ENCODE measurements at places on chromosomes 5 and 9. TPM values are rescaled to one million over a fixed set of nuclear protein-coding genes. Genes with fewer than 3 reads are reported as not detected.

OLFM1 gene
- total RNA-seq: 1.3 TPM

ACTBL2 gene
- not detected for total RNA-seq

FOXI1 gene
- not detected for total RNA-seq

PCDHGB4 gene
- 10.8 TPM for total RNA-seq

PCDHGB7 gene
- total RNA-seq: 6.2 TPM

C7 gene
- total RNA-seq: not detected

ANKRD31 gene
- total RNA-seq: 0.13 TPM

NFIL3 gene
- total RNA-seq: 23.9 TPM

ADRB2 gene
- total RNA-seq: 7.1 TPM

ZNF483 gene
- total RNA-seq: 6.3 TPM

NEUROG1 gene
- total RNA-seq: not detected

C5orf52 gene
- not detected for total RNA-seq

OR13C4 gene
- not detected for total RNA-seq

PCDHGA8 gene
- total RNA-seq: 0.51 TPM

All from osteocyte (in vitro differentiated cells).